ENCODE measurements at places on chromosomes 5 and 9. TPM values are rescaled to one million over a fixed set of nuclear protein-coding genes. Genes with fewer than 3 reads are reported as not detected.

The LCN15 gene
- 5.5 TPM for total RNA-seq

The IL31RA gene
- total RNA-seq: not detected

The KCTD16 gene
- total RNA-seq: 42.3 TPM

The BSPRY gene
- total RNA-seq: 2.8 TPM

The IFNB1 gene
- not detected for total RNA-seq

The NEURL1B gene
- 14.3 TPM for total RNA-seq

The MEIKIN gene
- total RNA-seq: 4.0 TPM

The PCSK1 gene
- total RNA-seq: 20.5 TPM

The ARHGEF39 gene
- total RNA-seq: 0.52 TPM

All from dorsolateral prefrontal cortex (tissue), 122 donors.